Hippocampal formation (tissue), 2 donors: ENCODE measurements at places on chromosomes 6 and 20.

GRCh38 chr20:63434599-63435378 is 37.7 kb downstream of the KCNQ2 start:
- DNase-seq, result peak; percentile 21

- DNase-seq, result no peak
Measured at GRCh38 chr6:133761706-133762105, 127.2 kb upstream of the TCF21 start.

DNA sequence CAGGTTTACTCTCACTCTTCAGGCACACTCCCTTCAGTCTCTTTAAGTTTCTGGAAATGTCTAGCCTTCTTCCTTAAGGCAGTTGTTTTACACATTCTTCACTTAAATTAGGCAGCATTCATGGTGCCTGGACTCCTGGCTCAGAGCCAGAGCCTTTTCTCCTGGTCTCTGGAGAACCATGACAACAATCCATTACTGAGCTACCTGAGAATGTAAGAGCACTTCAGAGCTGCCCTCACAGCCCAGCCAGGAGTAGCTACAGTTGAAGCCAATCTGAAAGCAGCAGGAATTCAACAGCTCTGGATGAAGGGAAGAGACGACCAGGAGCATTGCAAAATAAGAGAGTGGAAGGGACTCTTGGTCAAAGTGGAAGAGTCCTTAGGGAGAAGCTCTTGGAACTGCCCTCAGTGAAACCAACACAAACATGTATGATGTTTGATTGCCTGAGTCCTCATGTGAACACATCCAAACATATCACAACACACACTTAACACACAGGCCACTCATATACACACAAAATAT is 416.8 kb upstream of the SPTLC3 start:
- DNase-seq, result no peak

DNA sequence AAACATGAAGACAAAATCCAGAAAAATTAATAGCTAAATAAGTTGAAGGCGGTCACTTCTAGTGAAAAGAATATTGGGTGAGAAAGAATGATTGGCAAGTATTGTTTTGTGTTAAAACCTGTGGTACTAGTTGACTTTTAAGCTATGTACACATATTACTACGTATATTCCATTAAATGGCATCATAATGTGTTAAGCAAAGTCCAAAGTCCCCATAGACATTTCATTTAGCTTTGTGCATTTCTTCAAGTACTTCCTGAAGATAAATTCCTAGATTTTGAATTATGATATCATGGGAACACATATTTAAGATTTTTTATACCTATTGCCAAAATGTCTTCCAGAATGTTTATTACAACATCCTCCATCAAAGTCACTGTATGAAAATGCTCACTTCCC is 272.7 kb upstream of the IRAK1BP1 start:
- DNase-seq, result no peak

GRCh38 chr6:50362706-50363105 is 313.0 kb upstream of the DEFB112 start:
- no peak for DNase-seq

DNA sequence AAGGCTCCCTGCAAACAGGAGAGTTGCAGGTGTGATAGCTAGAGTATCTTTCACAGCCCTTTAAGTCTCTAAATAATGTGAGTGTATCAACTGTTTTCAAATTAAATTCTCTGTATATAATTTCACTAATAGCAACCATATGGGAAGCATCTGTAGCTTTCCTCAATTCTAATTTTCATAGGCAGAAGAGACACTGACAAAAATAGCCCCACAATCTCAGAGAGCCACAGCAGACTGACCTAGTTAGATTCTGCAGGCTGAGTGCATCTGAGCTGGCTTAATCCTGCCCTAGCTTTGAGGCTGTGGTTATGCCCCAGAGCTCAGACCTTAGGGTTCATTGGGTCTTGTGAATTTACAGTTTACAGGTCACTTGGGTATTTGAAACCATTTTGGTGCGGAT is 63.9 kb downstream of the MAP7 start:
- DNase-seq, result peak; percentile 40

GRCh38 chr20:11063444-11063843 is 389.6 kb upstream of the JAG1 start:
- no peak for DNase-seq

DNA sequence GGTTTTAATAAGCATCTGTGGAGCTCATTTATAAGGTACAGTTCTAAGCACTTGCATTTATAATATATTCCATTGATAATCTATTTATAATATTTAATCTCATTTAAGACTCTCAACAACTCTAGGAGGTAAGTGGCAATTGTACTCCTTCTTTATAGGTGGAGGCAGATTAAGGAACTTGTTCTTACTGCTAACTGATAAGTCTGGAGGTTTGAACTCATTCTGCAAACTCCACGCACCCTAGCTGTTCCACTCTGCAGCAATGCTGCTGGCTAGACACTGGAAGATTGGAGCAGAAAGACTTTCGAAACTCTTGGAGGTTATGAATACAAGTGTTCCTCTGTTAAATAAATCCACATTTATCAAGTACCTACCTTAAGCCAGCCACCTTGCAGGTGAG is 793 bp upstream of the HDAC2 start:
- no peak for DNase-seq
